Neuronal stem cell (in vitro differentiated cells): ENCODE measurements at places on chromosomes 3 and 15.

GRCh38 chr3:184711493-184712247, at the start of gene MAGEF1:
Gene MAGEF1, minus strand, starts transcription at chr3:184712064. Its CDS starts 243 bp downstream, at chr3:184711821.
- peak within 1 kb of the TSS; percentile 96 for H3K27ac ChIP-seq
- DNase-seq = peak; percentile 85
- peak within 1 kb of the TSS; percentile 67 for H3K4me3 ChIP-seq
- H3K4me1 ChIP-seq = peaks cover 13% of the 10 kb centered on the region
- H3K27me3 ChIP-seq = no peaks in the 10 kb centered on the region

GRCh38 chr3:19173945-19174344, 25.6 kb downstream of the KCNH8 start:
- H3K27me3 ChIP-seq = no peaks in the 10 kb centered on the region
- no peak for DNase-seq
- H3K4me1 ChIP-seq = no peaks in the 10 kb centered on the region
- no peak overlapping the region for H3K4me3 ChIP-seq
- H3K36me3 ChIP-seq = no peaks in the 10 kb centered on the region
- H3K27ac ChIP-seq = no peak overlapping the region

DNA sequence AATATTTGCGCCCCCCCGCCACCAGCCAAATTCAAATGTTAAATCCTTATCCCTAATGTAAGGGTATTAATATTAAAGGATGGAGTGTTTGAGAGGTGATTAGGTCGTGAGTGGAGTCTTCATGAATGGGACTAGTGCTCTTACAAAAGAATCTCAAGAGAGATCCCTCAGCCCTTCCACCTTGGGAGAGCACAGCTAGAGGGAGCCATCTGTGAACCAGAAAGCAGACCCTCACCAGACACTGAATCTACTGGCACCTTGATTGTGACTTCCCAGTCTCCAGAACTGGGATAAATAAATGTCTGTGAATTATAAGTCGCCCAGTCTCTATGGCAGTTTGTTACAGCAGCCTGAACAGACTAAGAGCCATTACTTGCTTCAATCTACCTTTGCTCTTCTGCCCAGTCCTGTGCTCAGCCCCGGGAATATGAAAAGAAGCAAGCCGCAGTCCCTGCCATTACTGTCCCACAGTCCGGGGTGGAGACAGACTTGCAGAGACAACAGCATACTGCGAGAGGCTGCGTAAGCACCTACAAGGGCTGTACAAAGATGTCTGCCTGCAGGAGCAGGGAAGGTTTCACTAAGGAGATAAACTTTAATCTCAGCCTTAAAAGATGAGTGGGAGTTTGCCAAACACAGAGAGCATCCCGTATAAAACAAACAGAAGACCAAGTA, 110.7 kb upstream of the TMCO5A start:
- H3K4me3 ChIP-seq = no peak overlapping the region
- DNase-seq = no peak
- peaks cover 3% of the 10 kb centered on the region for H3K4me1 ChIP-seq
- no peaks in the 10 kb centered on the region for H3K36me3 ChIP-seq
- no peaks in the 10 kb centered on the region for H3K27me3 ChIP-seq

GRCh38 chr3:33377931-33378330, 62.3 kb downstream of the UBP1 start:
- H3K27ac ChIP-seq = no peak overlapping the region
- no peaks in the 10 kb centered on the region for H3K27me3 ChIP-seq
- H3K36me3 ChIP-seq = peaks cover 9% of the 10 kb centered on the region
- DNase-seq = no peak

DNA sequence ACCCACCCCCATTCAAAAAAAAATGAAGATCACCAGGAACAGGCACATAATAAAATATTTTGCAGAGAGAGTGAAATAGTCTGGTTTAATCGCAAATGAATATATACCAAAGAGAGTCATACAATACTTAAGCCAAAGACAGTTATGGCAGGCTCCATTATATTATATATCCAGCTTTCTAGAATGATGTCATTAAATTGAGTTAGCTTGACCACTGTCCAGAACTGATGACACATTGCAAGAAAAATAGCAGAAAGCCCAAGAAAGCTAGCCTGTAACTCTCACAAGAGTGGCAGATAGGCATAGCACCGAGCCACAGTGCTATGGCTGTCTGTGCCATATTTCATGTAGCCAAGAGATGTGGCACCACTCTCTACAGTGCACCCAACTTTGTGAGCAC, 231.9 kb upstream of the SEMA6D start:
- no peaks in the 10 kb centered on the region for H3K36me3 ChIP-seq
- no peak overlapping the region for H3K27ac ChIP-seq
- DNase-seq = no peak
- H3K27me3 ChIP-seq = no peaks in the 10 kb centered on the region
- no peak overlapping the region for H3K4me3 ChIP-seq

GRCh38 chr3:62175161-62175560, 198.2 kb downstream of the FEZF2 start:
- peaks cover 1% of the 10 kb centered on the region for H3K4me1 ChIP-seq
- no peak overlapping the region for H3K27ac ChIP-seq
- H3K27me3 ChIP-seq = no peaks in the 10 kb centered on the region
- H3K4me3 ChIP-seq = no peak overlapping the region
- DNase-seq = no peak

- H3K27ac ChIP-seq = no peak overlapping the region
- no peak overlapping the region for H3K4me3 ChIP-seq
- no peak for DNase-seq
- no peaks in the 10 kb centered on the region for H3K36me3 ChIP-seq
Measured at GRCh38 chr15:63752075-63752684, 81.6 kb downstream of the HERC1 start.

GRCh38 chr3:73404435-73404834, 220.3 kb downstream of the PDZRN3 start:
- H3K27ac ChIP-seq = peak overlapping the region; percentile 12
- no peaks in the 10 kb centered on the region for H3K36me3 ChIP-seq
- no peaks in the 10 kb centered on the region for H3K27me3 ChIP-seq
- DNase-seq = peak; percentile 9
- H3K4me3 ChIP-seq = no peak overlapping the region
